GM23248 (cell line): ENCODE measurements at places on chromosomes 12 and 14.

DNA sequence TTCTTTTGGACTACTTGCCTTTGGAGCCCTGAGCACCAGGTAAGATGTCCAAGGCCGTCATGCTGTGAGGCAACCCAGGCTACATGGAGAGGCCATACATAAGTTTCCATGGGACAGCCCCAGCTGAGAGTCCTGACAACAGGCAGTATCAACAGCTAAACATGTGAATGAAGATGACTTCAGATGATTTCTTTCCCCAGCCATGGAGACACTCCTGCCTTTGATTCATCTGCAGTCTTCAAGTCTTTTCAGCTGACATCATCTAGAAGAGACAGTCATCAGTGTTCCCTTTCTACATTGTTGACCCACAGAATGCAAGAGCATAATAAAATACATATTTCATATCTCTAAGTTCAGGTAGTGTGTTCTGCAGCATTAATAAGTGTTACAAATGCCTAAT is 398.7 kb downstream of the BTG1 start:
- DNase-seq: peak; percentile 15

DNA sequence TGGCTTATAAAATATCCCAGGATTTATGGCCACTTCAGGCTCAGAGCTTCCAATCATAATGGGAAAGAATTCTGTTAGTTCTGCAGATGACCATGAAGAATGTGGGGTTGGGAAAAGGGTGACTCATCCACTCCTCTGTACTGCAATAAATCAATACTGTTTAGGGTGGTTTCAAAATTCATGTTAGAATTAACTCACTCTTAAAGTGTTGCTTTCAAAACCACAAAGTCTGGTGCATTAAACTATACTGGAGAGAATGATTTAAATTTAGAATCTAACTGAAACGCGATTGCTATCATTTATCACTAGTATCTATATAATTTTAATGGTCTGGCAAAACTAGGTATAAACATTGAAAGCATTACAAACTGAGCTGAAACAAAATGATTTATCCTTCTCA is 798 bp downstream of the CCDC198 start:
- peak; percentile 50 for DNase-seq

GRCh38 chr12:79858518-79858917 is 76.4 kb downstream of the PPP1R12A start:
- peak; percentile 29 for DNase-seq

GRCh38 chr14:88929656-88930436 is 105.4 kb downstream of the TTC8 start:
- DNase-seq: no peak
